ENCODE measurements at places on chromosomes 4 and X.

- no peak for DNase-seq
Measured at GRCh38 chr4:82712561-82712960, 86.0 kb downstream of the SCD5 start.

- no peak for DNase-seq
Measured at GRCh38 chr4:142079959-142080358, 443.6 kb downstream of the IL15 start.

GRCh38 chr4:21544415-21544814 is 404.2 kb downstream of the KCNIP4 start:
- DNase-seq: no peak

DNA sequence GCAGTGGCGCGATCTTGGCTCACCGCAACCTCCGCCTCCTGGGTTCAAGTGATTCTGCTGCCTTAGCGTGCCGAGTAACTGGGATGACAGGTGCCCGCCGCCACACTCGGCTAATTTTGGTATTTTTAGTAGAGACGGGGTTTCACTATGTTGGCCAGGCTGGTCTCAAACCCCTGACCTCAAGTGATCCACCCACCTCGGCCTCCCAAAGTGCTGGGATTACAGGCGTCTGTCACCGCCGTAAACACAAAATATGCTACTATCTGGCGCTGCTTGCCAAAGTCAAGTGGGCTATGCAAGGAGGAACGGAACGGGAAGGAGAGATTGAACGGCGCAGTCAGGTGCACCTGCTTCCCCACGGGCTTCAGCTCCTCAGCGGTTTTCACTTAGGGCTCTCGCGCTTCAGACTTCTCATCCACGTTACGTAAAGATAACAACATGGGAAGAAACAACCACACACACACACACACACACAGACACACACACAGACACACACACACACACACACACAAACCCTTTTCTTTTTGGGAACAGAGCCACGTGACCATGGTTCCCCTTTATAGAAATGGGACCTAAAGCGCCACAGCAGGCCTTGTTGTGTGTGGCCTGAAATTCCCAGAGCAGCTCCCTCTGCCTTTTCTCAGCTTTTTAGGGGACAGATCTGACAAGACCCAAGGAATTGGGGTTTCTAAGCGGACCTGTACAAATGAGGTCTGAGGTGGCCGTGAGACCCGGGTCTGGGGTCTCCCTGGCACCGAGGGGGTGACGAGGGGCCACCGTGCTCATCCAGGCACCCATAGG is 1.5 kb downstream of the P2RY8 start:
- peak; percentile 45 for DNase-seq

DNA sequence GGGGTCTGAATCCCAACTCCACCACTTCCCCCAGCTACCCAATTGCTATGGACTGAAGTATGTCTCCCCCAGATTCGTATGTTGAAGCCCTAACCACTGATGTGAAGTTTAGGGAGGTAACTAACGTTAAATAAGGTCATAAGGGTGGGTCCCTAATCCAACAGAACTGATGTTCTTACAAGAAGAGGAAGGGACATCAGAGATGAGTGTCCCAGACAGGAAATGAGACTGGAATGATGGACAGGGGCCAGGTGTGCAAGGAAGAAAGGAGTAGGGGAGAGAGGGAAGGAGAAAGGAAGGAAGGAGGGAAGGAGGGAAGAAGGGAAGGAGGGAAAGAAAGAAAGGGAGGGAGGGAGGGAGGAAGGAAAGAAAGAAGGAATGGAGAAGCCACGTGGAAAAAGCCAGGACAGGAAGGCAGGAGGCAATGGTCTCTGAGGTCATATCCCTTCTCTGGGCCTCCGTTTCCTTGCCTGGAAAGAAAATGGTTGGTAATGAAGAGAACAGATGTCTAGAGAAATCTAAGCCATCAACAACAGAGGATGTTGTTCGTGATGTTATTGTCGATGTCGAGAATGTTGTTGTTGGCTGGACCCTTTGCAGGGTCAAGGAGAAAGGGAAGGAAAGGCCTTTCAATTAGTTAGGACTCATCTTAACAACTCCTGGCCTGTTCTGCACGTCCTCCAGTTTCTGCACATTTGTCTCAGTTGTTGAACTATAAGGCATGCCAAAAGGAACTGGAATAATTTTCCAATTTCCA is 59.0 kb upstream of the FGFBP2 start:
- no peak for DNase-seq

- DNase-seq: no peak
Measured at GRCh38 chr4:38385093-38386004, 278.6 kb upstream of the KLF3 start.

DNA sequence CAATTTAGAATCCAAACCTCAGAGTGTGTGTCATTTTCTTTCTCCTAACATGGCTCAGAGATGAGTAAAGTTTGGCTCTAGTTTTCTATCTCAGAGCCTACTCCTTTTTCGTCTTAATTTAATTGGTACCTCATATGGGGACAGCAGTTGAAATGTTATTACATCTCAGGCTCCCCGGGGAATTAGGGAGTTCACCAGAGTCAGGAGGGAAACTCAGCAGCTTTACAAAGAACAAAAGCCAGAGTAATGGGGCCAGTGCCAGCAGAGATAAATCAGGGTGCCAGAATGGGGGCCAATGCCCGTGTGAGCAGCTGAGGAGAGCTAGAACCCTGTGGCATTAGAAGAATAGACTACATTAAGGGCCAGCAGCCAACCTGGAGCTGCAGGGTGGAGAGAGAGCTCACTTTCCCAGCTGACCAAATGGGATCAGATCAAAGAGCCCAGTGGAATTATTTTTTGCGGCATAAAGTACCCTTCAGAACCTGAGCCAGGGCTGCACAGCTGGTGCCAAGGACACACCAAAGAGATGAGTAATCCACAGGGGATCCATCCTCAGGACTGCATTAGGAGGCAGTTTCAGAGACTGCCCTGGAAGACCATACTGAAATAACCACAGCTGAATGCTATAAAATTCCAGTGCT is 207.1 kb upstream of the DKK2 start:
- DNase-seq: no peak

- no peak for DNase-seq
Measured at GRCh38 chrX:64182208-64182607, 23.3 kb downstream of the AMER1 start.

DNA sequence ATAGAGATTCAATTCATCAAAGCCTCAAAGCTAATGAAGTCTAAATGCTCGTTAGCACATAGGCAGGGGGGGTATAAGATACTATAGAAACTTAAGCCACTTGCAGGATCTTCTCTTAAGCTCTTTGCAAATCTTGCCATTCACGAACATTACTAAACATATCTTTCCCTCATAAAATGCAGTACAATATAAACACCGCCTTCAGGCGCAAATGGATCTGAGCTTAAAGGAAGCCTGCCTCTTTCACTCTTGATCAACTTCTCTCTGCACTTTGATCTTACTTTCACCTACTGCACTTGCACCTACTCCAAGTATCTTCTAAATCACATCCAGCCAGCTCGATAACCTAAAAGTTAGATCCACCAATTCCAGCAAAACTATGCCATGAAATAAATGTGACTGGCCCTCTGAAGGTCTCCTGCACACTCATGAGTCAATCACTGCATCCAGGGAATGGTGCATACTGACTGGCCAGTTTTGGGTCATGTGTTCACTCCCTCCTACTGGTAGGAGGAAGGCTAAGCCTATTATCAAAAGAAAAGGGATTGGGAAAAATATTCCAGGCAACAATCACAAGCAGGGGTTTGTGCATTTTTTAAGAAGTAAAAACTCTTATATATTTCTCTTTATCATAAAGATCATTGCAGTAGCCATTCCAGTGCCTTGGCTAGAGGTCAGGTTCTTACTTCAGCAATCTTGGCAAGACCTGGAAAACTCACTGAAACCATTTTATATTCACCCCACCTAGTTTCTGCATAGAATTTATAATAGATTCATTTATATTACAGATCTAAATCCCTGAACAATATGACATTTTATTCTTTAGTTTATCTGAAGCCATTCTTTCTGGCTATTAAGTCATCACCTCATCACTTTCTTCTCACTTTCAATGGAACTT is 222.0 kb downstream of the PPP3CA start:
- DNase-seq: no peak

DNA sequence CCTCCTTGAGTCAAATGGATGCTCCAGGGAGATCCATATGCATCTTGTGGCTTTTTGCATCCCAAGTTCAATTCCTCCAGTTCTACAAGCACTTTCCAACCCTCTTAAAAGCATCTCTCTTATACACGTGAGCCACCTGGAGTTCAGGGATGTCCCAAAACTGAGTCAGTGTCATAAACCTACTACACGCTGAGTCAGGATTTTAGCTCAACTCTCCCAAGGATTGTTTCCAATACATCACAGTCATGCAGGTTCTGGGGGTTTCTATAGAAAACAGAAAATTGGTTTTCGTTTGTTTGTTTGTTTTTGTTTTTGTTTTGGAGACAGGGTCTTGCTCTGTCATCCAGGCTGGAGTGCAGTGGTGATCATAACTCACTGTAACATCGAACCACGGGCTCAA is 25.9 kb upstream of the ESX1 start:
- DNase-seq: no peak

- DNase-seq: no peak
Measured at GRCh38 chrX:44274096-44274495, 69.4 kb downstream of the EFHC2 start.

DNA sequence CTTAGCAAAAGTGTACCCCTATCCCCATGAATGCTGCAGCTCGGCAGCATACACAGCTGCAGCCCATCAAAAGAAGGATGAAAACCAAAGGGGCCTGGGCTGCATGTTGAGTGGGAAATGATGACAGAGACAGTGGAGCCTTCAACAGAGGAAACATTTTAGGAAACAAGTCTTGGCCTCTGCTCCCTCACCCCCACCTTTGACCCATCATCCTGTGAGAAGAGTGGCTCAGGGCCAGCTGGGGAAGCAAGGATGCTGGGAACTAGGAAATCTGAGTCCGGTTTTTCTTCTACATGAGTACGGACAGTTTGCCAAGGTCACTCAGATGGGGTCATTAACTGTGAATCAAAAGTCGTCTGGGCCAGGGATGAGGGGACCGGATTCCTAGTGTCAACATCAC is 37.2 kb downstream of the IDS start:
- DNase-seq: no peak

DNA sequence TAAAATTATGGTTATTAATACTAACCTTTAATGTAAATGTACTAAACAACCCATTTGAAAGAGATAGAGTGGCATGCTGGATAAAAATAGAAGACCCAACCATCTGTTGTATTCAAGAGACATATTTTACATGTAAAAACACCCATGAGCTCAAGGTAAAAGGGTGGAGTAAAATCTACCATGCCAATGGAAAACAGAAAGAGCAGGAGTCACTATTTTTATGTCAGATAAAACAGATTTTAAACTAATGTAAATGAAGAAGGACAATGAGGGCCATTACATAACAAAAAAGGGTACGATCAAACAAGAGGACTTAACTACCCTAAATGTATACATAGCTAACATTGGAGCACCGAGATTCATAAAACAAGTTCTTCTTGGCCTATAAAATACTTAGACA is 66.3 kb downstream of the ITM2A start:
- no peak for DNase-seq

- no peak for DNase-seq
Measured at GRCh38 chrX:128780934-128781333, 728.7 kb upstream of the ACTRT1 start.

GRCh38 chr4:184112006-184112550 is 105.6 kb downstream of the ENPP6 start:
- DNase-seq: no peak

DNA sequence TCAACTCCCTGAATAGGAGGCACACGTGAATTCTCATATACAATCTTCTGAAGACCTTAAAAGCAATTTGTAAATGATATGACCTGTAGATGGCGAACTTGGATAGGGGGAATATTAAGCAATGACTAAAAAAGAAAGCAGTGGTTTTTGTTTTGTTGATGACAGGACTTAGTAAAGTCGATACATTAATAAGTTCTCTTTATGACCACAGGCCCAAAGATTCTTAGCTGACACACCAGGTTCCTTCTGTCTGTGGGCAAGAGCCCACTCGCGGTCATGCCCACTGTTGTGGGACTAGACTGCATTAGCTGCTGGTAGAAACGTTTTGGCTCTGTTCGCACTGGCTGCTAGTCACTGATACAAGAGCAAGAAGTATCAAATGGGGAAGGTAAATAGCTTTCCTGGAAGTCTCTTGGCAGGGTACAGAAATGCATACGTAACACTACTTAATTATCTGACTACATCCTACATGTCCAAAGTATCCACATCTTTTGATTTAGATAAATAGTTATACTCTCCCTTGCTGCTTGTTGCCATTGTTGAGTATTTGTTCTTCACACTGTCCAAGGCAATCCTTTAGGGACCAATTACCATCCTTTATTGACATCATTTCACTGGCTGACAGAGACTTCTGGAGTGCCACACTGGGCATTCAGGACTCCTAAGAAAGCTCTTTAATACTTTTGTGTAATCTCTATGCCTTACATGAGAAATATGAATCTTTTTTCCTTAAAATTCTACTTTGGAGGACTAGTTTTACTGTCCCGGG is 31.0 kb downstream of the ALPK1 start:
- DNase-seq: peak; percentile 17

- DNase-seq: no peak
Measured at GRCh38 chr4:15847746-15848145, 69.6 kb downstream of the CD38 start.

DNA sequence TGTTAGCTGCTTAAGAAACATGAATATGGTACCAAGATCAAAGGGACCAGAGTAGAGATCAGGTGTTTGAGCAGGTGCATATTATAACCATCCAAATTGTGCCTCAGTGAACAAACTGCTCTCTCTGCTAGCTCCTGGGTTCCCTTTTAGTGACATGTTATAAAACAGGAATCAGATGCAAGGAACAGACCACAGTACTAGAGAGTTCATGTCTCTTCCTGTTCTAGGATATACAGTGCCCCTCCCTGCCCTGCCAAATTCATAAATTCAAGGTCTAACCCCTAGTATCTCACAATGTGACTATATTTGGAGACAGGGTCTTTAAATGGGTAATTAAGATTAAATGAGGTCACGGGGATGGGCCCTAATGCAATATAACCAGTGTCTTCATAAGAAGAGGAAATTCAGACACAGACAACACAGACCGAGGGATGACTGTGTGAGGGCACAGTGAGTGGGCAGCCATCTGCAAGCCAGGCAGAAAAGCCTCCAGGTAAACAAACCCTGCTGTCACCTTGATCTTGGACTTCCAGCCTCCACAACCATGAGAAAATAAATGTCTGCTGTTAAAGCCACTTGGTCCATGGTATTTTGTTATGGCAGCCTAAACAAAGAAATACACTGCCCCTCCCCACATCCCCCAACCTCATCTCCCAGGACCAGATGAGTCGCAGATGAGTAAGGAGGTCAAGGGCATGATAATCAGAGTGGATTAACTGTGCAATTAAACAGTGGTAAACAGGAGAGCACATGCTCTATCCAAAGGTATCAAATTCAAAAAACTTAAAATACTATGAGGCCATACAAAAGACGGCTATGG is 82.5 kb downstream of the RBM47 start:
- DNase-seq: no peak

DNA sequence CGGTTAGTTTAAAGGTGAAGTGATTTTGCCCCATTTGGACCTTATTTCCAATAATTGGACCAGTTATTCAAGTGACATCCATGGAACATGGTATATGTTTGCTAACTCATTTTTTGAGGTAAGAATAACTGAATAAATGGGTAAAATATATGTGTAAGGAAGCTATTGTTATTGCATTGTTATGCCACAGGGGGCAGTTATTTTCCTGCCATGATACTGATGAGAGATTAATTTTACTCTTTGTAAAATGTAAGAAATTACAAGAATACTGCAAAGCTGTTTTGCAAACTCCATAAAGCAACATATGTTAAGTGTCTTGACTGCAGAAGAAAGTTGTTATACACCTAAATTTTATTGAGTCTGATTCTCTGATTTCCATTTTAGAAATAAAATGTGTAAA is 114.0 kb downstream of the IL1RAPL1 start:
- DNase-seq: no peak

- no peak for DNase-seq
Measured at GRCh38 chrX:123860983-123861382, 1.1 kb downstream of the XIAP start.
